ENCODE measurements at places on chromosomes 16 and 17. TPM values are rescaled to one million over a fixed set of nuclear protein-coding genes. Genes with fewer than 3 reads are reported as not detected.

PLCG2 gene
- 59.6 TPM for total RNA-seq

INCA1 gene
- total RNA-seq, result not detected

CLEC19A gene
- not detected for total RNA-seq

DNAJA3 gene
- 43.9 TPM for total RNA-seq

SLC4A1 gene
- total RNA-seq, result 0.16 TPM

KRTAP2-3 gene
- total RNA-seq, result not detected

CCL16 gene
- total RNA-seq, result not detected

MSLN gene
- total RNA-seq, result 1.1 TPM

MEFV gene
- 2.7 TPM for total RNA-seq

NECAB2 gene
- not detected for total RNA-seq

PROCA1 gene
- total RNA-seq, result 1.9 TPM

MAPT gene
- total RNA-seq, result 8.0 TPM

GRCh38 chr17:82243648-82244412 lies 15.0 kb downstream of the SLC16A3 start:
- DNase-seq, result no peak

GRCh38 chr17:41972571-41973407 lies 6.2 kb downstream of the CNP start:
- DNase-seq, result no peak

DNA sequence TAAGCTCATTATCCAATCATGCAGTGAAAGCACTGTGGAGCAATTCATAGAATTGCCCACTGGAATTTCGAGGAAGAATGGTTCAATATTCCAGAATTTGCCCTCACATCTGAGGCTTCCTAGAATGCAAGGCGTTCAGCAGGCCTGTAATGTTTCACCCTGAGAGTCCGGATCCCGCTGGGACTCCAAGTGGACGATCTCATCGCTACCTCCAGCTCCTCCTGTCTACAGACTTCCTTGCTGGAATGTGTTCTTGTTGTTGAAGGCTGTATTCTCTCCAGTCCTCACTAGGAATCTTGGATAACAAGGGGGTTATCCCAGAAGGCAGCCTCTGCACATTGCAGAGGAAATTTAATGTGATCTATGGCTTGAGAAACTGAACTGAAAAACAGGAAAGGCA lies 7.8 kb downstream of the SLC47A1 start:
- DNase-seq, result no peak

- DNase-seq, result no peak
Observed at GRCh38 chr16:2482708-2483534, 8.0 kb downstream of the TBC1D24 start.

GRCh38 chr16:11800382-11800718 lies 3.3 kb upstream of the ZC3H7A start:
- no peak for DNase-seq

- no peak for DNase-seq
Observed at GRCh38 chr17:36827081-36827480, 110.2 kb upstream of the LHX1 start.

DNA sequence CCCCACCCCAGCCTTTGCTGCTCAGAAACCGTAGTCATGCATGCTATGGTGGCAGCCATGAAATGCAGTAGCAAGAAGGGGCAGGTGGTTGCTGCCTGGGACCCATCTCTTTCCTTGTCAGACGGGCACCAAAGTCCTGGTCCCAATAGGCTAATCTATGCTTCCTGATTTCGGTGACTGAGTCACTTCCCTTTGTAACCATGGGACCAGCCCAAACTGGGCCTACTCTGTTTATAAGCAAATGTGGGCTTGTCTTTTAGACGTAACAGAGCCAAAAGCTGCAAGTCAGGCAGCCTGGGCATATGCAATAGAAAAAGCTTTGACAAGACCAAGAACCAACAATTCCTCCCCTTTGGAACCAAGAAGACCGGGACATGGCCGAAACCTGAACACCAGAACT lies 99.1 kb upstream of the RBBP6 start:
- DNase-seq, result no peak

DNA sequence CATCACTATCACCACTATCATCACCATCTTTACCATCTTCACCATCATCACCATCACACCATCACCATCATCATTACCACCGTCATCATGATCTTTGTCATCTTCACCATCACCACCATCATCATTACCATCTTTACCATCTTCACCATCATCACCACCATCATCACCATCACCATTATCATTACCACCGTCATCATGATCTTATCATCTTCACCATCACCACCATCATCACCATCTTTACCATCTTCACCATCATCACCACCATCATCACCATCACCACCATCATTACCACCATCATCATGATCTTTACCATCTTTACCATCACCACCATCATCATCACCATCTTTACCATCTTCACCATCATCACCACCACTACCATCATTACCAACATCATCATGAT lies 10.2 kb upstream of the ZNF469 start:
- DNase-seq, result no peak

- DNase-seq, result peak; percentile 55
Observed at GRCh38 chr17:50052822-50053653, 2.9 kb upstream of the ITGA3 start.

GRCh38 chr17:59941131-59941530 lies 23.4 kb downstream of the RNFT1 start:
- no peak for DNase-seq

DNA sequence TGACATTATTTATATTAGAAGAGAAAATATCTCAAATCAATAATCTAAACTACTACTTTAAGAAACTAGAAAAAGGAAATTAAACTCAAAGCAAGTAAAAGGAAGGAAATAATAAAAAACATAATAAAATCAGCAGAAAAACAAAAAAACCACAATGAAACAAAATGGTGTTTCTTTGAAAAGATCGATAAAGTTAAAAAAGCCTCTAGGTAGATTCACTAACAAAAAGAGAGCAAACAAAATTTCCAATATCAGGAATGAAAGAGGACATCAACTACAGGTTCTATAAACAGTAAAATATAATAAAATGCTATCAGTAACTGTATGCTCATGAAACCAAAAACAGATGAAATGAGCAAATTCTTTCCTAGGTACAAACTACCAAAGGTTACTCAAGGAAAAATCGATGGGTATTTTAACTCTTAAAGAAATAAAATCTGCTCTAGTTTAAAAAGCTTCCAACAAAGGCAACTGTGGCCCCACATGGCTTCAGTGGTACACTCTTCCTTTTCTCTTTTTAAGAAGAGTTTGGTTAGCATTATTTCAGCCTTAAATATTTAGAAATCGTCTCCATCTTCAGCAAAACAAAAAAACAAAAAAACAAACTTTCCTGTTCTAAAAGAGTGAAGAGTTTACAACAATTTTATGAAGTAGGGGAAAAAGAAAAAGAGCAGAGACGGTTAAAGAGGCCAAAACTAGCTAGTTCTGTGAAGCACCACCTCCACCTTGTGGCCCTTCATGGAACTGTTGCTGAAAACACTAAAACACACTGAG lies 102.2 kb downstream of the TRIM37 start:
- DNase-seq, result peak; percentile 79

- DNase-seq, result no peak
Observed at GRCh38 chr16:85330694-85331188, 218.5 kb upstream of the CIBAR2 start.

GRCh38 chr17:79109584-79109983 lies 35.0 kb downstream of the ENGASE start:
- no peak for DNase-seq

DNA sequence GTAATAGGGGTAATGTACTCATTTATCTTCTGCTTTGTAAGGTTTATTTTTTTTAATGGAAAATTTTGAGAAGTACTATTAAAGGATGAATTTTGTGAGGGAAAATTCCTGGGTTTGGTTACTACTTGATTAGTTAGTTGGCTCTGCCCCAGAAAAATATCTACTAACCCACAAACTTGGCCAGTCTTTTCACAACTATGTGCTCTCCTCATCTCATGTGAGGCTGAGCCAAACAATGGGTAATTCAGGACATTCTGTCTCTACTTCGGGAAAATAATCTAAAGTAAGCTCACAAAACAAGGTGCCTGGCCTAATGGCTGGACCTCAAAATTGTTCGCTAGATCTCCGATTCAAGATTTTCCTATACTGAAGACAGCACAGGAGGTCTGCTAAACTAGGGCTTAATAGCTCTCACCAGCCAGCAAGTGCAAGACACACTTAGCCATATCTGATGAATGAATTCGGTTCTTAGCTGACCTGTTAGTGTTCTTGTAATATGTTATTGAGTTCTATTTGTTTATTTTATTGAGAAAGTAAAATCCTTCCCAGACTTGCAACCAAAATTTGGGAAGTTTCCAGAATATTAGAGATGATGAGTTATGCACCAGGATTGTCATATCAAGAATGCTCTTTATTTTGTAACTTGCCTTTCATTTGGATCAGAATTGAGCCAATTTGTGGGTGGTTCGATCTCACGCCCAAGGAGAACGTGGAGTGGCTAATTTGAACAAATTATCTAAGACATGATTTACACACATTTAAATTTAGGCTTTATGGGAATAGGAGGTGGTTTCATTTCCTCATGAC lies 5.7 kb downstream of the KCNJ16 start:
- DNase-seq, result no peak

DNA sequence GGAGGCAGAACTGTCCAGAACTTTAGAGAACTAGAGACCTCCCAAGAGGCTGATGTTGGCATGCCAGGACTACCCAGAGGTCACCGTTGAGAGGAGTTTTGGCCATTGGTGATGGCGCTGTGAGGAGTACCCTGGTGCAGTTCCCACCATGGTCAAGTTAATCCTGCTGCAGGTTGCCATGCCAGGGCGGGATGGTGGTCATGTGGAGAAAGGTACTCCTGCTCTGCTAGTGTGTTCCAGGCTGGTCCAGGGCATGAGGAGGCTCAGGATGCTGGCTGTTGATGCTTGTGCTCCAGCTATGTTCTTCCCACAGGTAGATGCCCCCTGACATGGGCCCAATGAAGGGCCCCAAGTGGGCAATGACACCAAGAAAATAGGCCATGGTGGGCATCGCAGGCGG lies 4.1 kb upstream of the PHF12 start:
- DNase-seq, result no peak

- no peak for DNase-seq
Observed at GRCh38 chr16:57607676-57608461, 20.6 kb upstream of the ADGRG1 start.

DNA sequence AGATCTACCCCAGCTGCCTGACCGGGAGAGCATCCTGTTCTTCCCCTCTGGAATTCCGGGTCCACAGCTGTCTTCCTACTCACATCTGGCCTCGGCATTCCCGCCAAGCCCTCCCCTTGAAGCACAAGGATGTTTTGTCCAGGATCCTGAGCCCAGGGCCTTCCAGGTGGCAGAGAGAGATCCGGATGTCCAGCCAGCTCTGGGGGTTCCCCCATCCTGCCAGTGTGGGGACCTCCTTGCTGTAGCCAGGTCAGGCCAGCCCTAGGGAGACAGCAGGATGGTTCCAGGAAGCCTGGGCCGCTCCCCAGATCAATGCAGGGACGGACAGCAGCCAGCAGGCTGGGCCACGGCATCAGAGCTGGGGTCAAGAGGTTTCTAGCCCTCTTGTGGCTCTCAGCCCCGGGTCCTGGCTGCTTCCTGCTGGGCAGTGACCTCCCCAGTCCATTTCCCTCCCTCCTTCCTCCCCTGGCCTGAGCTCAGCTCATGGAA lies 55.3 kb downstream of the SOCS3 start:
- DNase-seq, result no peak

GRCh38 chr17:62822080-62822904 lies 14.2 kb upstream of the MARCHF10 start:
- DNase-seq, result no peak

DNA sequence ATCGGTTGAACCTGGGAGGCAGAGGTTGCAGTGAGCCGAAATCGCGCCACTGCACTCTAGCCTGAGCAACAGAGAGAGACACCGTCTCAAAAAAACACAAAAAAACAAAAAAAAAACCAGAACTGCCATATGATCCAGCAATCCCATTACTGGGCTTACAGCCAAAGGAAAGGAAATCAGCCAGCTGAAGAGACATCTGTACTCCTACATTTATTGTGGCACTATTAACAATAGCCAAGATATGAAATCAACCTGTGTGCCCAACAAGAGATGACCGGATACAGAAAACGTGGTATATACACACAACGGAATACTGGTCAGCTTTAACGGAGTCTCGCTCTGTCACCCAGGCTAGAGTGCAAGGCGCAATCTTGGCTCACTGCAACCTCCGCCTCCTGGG lies 14.6 kb downstream of the FANCA start:
- no peak for DNase-seq

DNA sequence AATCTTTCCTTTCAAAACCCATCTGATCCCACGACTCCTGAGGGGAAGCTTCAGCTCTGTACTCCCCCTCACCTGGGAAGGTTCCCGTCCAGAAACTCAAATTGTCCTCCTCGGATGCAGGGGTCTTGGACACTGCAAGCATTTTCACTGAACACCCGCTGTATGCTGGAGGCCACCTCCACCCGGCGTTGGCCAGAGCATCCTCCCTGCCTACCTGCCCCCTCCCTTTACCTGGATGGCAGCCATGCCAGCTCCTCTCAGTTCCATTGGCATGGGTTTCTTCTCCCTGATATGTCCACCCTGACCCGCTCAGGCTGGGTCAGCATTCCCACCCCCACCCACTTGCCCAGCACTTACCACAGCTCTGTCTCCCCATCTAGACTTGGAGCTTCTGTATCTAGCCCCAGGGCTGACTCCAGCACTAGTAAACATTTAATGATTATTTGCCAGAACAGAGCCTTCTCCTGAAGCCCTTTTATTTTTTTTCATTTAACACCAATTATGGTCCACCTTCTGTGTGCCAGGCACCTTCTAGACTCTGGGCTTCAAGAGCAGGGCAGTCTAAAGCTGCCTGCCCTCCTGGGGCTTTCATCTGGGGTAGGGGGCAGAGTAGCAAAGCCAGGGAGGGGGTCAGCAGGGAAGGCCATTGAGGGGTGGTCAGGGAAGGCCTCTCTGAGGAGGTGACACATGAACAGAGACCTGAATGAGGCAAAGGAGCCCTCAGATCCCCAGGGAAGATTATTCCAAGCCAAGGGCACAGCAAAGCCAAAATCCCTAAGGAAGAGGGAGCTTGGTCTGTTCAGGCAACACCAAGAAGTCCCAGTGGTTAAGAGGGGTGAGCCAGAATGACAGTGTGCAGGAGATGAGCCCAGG lies 8.9 kb upstream of the KRT19 start:
- DNase-seq, result no peak

- no peak for DNase-seq
Observed at GRCh38 chr17:22268214-22268911, 576.0 kb downstream of the KCNJ18 start.

- no peak for DNase-seq
Observed at GRCh38 chr17:68397108-68397536, 60.2 kb downstream of the WIPI1 start.

DNA sequence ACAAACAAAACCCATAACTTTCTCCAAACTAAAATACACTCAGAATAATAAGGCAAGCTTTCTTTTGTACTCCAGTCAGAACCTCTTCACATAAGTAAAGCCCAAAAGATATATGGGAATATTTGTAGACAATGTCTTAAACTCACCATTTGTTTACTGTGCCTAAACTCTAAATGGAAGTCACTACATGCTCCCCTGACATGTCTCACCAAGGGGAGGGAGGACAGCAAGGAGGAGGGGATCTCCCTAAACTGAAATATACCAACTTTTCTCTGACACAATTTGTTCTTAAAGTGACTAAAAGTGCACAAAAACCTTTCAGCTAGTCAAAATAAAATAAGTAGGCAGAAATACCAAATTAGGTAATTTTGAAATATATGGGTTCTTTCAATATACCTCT lies 38.5 kb downstream of the GRB7 start:
- DNase-seq, result no peak
